ENCODE measurements at places on chromosomes 13 and 19.

GRCh38 chr13:94140027-94140426, 339.5 kb downstream of the DCT start:
- DNase-seq, result no peak

DNA sequence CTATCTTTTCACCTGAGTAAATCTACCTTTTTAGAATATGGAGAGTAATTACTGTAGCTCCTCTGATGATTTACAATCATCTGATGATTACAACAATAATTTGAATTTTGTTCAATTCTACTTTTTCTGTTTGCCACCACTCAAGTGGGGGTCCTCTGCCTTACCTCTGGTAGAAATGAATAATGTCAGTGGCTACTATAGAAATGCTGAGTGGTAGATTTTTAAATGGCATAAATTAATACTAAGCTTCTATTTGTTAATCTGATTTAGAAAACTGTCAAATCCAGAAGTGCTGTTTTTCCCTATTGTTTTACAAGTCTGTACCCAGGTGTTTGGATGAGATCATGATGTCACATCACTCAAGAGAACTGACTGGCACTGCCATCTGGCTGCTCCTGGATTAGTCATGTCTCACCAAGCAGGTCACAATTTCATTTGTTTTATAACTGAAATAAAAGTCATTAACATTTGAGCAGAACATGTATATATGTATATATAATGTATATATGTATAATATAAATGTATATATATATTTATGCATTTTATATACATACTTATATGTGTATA, 494.8 kb downstream of the TBC1D4 start:
- no peak for DNase-seq

- DNase-seq, result no peak
Measured at GRCh38 chr19:51194527-51195315, 30.2 kb upstream of the CD33 start.

DNA sequence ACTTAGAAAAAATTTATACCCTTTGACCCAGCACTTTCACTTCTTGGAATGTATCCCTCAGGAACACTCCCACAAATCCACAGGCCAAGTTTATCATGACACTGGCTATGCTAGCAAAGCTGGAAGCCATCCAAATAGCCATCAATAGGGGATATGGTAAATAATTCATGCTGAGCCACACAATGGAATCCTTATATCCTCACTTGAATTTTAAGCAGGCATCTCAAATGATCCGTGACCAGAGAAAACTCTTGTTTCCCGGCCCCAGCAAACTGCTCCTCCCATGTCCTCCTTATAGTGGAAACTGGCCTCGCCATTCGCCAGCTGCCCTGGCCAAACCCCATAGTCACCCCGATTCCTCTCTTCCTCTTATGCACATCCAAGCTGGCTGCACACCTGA, 37.6 kb downstream of the GRIK5 start:
- DNase-seq, result no peak

GRCh38 chr19:46721269-46722003, 4.5 kb upstream of the PRKD2 start:
- no peak for DNase-seq

GRCh38 chr13:51538591-51539179, 45.6 kb upstream of the WDFY2 start:
- DNase-seq, result no peak

DNA sequence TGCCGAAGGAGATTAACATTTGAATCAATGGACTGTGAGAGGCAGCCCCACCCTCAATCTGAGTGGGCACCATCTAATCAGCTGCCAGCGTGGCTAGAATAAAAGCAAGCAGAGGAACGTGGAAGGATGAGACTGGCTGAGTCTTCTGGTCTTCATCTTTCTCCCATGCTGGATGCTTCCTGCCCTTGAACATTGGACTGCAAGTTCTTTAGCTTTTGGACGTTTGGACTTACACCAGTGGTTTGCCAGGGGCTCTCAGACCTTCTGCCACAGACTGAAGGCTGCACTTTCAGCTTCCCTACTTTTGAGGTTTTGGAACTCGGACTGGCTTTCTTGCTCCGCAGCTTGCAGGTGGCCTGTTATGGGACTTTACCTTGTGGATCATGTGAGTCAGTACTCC, 14.7 kb downstream of the NHLRC3 start:
- no peak for DNase-seq

Data from skeletal muscle cell (primary cell).